ENCODE measurements at places on chromosomes 5 and 9.
A peak's percentile ranks its signal among the peaks of the same experiment; 100 is the strongest.

- no peak for DNase-seq
These were observed 283.8 kb upstream of the CDH12 start for GRCh38 chr5:23136958-23137357.

DNA sequence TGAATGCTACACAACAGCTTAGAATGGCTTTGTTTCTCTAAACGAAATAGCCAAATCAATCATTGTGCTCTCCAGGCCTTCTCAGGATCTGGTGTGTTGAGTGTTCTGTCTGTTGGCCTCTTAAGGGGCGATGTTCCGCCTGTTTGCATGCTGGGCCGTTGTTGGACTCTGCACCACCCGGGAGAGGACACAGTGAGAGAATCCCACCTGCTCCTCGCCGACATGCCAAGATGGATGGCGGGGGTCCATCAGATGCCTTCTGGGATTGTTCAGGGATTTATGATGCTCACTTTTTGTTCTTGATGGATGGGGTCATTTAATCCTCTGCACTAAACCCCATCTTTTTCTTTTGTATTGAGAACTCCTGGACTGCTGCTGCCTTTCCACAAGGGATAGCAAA is 159.9 kb downstream of the NTRK2 start:
- DNase-seq = no peak

DNA sequence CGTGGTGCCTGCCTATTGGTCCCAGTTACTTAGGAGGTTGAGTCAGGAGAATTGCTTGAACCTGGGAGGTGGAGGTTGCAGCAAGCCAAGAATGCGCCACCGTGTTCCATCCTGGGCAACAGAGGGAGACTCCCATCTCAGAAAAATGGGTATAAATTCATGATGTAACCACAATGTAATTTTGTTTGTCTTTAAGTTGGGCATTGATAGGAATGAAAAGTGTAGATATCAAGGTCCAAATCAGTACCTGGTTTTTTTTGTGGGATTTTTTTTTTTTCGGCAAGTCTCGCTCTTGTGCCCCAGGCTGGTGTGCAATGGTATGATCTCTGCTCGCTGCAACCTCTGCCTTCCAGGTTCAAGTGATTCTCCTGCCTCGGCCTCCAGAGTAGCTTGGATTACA is 7.4 kb downstream of the NPM1 start:
- no peak for DNase-seq

- no peak for DNase-seq
These were observed 41.1 kb downstream of the ZNF883 start for GRCh38 chr9:112970939-112971338.

DNA sequence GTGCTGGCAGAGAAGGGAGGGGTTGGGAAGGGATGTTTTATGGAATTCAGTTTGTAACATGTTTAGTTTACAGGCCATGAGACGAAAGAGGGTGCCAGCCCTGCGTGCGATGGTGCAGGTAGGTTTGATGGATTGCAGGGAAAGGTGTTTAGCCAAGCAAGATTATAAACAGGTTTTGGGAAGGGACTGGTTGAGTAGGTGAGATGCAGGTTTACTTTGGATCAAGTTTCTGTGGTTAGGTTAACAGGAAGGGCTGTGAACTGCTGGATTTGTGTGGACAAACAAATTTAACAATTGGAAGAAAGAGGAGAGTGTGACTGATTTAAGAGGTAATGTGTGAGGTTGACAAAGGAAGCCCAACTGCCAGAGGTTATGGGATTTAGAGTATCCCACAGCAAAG is 32.6 kb upstream of the GPX3 start:
- DNase-seq = no peak

DNA sequence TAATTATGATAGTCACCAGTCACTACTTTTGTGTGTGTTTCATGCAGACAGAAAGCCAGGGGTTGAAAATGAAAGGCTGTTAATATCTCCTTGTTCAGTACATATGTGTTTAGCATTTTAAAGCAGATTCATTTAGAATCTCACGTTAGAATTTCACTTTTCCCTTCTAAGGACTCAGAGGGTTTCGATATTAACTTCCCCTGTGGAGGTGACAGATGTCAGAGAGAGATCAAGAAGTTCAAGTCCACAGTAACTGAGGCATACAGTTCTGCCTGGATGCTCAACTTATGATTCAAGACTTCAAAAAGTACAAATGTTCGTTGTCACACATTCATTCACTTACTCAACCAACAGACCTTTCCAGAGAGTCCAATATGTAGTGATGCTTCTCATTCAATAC is 251.1 kb downstream of the EBF1 start:
- DNase-seq = no peak

DNA sequence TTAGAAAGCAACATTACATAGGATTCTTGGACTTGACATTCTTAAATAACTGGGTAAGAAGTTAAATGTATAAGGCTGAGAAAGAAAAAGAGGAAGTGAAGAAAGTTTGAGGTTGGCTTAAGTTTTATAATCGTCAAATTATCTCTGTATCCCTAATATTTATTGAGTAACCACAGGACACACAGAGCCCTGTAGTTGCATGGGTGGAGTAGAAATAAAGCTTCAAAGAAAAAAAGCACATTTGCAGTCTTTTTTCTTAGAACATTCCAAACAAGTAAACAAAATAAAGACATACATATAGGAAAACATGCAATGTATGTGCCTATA is 137.0 kb downstream of the CCDC192 start:
- DNase-seq = no peak

DNA sequence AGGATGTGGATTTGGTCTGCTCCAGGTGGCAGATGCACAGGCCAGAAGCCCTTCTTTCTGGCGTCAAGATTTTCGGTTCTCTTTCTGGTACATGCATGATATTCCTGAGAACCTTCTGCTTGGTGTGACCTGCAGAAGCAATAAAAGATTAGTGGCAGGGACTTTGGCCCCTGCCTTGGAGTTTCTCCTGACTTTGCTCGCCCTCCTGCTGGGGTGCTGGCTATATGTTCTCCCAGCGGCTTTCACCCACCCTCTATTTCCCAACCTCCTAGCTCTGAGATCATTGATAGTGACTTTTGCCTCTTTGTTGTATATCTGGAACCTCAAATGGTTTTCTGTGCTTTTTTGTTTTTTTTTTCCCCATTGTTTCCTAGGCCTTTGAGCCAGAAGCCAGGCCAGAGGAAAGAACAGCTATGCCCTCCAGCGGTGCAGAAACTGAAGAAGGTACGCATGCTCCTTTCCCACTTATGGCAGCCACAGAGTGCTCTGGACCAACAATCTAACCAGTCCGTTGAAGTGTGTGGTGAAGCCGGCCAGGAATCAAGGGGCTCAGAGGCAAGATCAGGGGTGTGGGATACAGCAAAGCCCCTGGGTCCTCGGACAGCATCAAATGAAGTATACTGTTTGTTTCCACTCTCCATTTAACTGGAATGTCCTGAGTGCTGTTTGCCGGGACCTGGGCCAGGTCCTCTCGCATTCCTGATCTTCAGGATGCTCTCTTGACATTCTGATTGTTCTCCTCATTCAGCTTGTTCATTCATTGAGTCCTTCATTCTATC is 154.5 kb downstream of the ARHGEF28 start:
- no peak for DNase-seq

DNA sequence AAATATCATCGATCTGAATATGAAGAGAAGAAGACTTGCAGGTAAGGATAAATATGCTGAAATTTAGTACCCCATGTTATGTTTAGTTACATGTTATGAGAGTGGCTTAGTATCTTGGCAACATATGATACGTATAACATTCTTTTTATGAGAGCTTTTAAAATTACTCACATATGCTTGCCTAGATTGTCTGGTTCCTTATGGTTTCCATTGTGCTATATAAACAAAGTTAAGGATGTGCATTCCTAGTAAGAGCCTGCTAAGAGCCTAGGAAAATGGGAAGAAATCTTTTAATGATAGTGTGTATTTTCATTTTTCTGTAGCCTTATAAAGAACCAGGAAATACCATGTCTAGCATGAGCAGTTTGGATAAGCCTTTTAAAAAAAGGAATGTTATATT is 112.0 kb upstream of the KCNN2 start:
- DNase-seq = no peak

DNA sequence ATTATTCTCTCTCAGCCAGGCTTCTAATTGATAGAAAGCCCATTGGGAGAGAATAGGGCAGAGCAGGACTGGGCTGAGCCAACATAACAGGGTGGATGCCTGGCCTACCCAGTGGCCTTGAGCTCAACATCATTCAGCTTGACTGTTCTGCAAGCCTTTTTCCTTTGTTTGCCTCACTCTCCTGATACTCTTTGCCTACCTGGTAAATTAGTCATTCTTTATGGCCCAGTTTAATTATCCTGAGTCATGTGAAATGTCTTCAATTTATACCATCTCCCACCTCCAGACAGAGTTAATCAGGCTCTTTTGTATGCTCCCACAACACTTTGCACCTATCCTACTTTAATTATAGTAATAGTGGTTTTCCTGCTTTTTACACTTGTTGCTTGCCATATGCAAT is 13.6 kb downstream of the GLRA1 start:
- DNase-seq = no peak

GRCh38 chr5:139371482-139372435 is 11.3 kb downstream of the SLC23A1 start:
- no peak for DNase-seq

- DNase-seq = no peak
These were observed 65.5 kb upstream of the GLRX start for GRCh38 chr5:95887977-95888376.

DNA sequence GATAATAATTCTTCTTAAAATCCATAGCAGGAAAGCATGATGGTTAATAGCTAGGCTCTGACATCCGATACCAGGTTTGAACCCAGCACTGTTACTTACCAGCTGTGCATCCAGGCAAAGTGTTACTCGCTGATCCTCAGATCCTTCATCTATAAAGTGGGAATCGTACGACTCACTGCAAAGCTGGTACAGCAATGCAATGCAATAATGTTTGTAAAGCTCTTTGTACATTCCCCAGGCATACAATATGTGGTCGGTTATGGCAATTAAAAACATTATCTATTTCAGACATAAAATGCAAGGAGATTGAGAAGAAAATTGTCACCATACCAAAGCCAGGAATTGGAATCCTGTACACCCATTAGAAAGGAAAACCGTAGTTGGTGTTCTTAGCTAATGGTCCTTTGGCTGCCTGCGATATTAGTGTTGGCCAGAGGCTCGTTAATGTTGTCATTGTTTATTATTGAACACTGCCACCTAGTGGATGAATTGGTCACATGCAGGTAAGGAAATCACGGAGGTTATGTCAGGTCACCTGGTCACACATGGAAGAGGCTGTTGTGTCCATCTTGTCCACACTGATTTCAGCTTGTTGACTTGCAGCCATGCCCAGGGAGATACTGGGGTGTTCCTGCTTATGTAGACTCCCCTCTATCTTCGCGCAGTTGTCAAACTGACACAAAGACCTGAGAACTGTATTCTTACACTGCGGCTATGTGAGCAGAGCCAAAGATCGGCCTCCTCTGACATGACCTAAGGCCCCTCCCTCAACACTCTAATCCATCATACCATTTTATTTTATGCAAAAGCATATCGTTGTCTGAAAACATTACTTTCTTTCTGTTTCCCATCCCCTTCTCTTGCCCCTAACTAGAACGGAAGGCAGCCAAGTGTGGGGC is 87.5 kb upstream of the PPP2R2B start:
- peak; percentile 59 for DNase-seq

Data from SW 1271 (cell line).